RKO (cell line): ENCODE measurements at places on chromosomes 2 and 18.

DNA sequence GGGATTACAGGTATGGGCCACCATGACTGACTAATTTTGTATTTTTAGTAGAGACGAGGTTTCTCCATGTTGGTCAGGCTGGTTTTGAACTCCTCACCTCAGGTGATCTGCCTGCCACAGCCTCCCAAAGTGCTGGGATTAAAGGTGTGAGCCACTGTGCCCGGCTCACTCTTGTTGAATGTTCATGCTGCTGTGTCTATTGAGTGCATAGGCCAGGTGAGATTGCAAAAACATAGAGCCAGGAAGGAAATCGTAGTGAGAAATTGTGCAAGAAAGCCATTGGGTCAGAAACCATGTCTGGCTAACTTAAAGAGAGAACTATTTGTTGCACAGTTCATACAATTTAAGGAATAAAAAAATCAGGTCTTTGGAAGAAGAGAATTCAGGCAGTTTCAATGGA, 45.5 kb upstream of the FZD5 start:
- no peak for DNase-seq

DNA sequence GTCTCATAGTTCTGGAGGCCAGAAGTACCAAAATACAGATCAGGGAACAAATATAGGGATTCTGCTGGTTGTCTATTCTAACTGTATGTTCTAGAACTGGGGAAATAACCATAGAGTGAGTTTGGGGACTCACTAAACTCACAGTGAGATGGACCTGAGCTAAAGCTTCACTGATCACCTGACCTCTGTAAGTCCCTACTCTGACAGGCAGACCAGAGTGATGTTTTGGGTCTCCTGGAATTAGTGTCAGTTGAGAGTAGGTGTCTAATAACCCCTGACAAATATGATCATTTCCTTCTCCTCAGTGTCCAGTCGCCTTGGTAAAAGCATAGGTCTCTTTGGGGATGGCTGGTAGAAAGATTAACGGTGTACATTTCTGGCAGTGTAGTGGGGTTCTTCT, 14.2 kb downstream of the PIKFYVE start:
- DNase-seq = no peak

- no peak for DNase-seq
These were observed 49.7 kb downstream of the SH2D6 start for GRCh38 chr2:85468096-85468703.

DNA sequence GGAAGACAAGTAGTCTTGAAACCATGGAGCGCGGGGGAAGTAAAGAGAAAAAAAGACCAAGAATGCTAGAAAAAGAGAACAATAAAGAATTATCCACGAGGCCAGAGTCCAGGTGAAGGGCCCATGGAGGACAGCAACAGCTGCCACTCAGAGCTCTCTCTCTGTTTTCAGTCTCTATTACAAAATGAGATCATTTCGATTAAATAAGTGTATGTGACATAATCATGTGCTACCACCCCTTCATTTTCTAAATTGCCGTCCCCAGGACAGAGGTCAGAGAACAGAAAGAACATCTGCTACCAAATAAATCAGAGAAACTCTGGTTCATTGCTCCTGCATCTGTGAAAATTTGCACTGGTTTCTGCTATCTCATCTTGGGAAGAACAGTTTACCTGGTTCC, 838.7 kb downstream of the RNF144A start:
- no peak for DNase-seq

- DNase-seq = no peak
These were observed 1.3 kb upstream of the ZNF24 start for GRCh38 chr18:35345460-35345921.

- no peak for DNase-seq
These were observed 2.4 kb downstream of the KLF11 start for GRCh38 chr2:10045561-10046355.

- DNase-seq = no peak
These were observed 29.9 kb downstream of the PELI1 start for GRCh38 chr2:64114063-64114911.

DNA sequence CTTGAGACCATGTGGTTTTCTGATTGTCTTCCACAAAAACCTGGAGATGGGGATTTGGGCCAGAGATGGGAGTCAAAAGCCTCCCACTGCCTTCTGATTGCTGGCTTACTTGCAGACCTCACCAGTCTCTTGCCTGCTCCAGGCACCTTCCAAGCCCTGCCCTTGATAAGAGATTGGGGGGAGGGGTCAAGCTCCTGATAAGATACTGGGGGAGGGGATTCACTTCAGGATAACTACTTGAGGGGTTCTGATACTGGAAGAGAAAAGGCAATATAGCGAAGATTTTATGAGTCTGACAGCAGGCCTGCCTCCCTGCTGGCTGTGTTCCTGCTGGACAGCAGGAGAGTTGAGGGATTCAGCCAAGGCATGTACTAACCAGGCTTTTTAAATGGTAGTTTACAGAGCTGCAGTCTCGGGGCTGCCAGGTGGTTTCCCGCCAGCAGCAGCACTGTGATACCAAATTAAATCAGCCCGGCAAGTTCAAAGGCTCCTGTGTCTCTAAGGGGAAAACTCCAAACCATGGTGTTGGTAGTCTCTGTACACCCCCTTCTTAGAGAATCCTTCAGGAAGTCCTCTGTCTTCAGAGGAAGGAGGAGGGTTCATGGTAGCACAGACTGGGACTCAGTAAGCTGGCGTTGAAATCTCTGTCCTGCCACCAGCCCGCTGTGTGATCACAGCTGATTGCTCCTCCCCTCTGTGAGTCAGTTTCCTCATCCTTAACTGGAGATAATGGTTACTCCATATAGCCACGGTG, 58.3 kb downstream of the FBXO36 start:
- peak; percentile 8 for DNase-seq

DNA sequence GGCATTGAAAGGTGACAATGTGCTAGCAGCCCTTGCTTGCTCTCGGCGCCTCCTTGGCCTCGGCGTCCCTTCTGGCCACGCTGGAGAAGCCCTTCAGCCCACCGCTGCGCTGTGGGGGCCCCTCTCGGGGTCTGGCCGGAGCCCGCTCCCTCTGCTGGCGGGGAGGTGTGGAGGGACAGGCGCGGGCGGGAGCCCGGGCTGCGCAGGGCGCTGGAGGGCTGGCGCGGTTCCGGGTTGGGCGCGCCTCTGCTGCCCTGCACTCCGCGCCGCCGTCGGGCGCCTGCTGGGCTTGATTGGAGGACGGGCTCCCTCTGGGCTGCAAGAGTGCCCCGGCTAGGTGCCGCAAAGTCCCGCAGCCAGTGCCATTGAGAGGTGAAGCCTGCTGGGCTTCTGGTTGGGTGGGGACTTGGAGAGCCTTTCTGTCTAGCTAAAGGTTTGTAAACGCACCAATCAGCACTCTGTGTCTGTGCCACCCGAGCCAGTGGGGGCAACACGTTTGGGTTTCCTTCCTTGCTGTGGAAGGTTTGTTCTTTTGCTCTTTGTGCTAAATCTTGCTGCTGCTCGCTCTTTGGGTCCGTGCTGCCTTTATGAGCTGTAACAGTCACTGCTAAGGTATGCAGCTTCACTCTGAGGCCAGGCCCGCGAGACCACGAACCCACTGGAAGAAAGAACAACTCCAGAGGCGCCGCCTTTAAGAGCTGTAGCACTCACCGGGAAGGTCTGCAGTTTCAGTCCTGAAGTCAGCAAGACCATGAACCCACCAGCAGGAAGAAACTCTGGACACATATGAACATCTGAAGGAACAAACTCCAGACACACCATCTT, 14.8 kb upstream of the IMP4 start:
- DNase-seq = no peak

- no peak for DNase-seq
These were observed 58.8 kb upstream of the CDC42EP3 start for GRCh38 chr2:37730037-37730818.

DNA sequence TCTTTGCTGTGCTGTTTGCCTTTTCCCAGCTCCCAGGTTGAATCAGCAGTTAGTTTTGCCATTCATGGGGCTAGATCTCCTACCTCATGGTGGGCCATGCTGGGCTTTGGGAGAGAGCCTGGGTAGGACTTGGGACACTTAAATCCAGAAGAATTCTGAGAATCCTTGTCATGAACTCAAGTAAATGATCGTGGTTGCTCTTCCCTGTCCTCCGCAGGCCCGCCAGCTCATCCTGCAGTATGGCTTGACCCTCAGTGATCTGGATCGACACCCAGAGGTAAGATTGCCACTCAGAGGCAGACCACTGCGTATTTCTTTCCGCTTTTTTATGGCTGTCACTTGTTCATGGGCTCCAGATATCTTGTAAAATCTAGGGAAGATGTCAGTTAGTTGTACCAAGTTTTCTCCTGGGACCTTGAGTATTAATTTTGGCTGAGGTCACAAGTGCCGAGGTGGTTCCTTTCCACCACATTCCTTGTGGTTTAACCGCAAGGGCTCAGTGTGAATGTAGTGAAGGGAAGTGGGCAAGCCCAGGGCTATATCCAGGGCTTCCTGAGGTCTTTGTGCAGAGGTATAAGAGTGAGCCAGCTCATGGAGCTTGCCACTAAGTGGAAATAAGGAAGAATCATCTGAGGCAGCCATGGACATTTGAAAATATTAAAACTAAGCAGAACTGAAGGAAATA, 37.7 kb downstream of the RPIA start:
- no peak for DNase-seq

- peak; percentile 53 for DNase-seq
These were observed 214.5 kb downstream of the TMEM182 start for GRCh38 chr2:102975996-102976975.

DNA sequence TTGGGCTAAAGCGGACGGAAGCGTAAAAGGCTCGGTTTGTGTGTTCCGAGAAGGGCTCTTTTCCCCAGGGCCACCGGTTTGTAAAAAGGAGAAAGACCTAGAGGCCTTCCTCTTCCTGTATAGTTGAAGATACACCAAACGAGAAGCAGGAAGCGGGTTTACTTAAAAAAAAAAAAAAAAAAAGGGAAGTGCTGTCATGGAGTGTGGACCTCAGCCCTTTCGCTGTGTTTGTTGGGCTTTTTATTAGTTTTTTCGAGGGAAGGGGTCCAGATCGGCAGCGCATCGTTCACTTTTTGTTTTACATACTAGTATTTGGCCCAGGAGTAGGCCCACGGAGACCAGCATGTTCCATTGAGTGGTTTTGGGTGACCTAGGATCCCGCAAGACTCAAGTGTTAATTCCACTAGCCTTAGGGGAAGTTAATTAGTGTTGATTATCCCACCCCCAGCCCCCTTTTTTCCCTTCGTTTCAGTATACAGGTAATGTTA, 676 bp downstream of the ACTR2 start:
- DNase-seq = peak; percentile 73

- DNase-seq = no peak
These were observed 7.6 kb upstream of the AGFG1 start for GRCh38 chr2:227464361-227464760.

DNA sequence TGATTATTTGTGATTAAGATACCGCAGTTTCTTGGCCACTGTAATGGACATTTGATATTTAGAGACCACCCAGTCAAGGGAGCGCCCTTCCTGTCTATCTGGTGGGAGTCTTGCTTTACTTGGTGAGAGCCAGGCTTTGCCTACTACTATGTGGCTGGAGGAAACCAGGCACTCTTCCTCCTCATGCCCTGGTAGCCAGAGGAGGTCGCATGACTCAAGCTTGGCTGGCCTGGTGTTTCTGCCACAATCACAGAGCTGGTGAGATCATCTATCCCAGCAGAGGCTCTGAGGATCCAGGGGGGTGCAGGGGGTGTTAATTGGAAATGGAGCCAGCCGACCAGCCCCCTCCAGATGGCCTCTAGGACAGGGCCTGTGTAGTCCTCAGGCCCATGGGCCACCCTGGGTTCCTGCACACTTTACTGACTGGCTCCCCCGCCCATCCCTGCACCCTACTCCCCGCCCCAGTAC, 46.8 kb upstream of the BIN1 start:
- DNase-seq = peak; percentile 36

GRCh38 chr2:114550895-114551793, 108.7 kb downstream of the DPP10 start:
- DNase-seq = peak; percentile 58

DNA sequence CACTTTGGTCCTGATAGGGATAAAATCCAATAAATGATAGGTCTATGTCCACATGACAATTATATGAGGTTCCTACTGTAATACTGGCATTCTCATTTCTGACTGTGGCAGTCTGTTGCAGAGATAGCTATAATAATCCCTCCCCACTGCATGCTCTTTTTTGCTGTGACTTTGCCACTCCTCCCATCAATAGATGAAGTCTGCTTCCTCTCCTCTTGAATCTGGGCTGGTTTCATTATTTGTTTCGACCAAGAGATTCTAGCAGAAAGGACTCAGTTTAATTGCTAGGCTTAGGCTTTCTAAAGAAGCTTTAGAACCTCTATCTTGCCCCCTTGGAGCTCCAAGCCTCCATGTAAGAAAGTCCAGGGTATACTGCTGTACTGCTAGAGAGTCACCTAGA, 23.3 kb upstream of the CREB1 start:
- no peak for DNase-seq

DNA sequence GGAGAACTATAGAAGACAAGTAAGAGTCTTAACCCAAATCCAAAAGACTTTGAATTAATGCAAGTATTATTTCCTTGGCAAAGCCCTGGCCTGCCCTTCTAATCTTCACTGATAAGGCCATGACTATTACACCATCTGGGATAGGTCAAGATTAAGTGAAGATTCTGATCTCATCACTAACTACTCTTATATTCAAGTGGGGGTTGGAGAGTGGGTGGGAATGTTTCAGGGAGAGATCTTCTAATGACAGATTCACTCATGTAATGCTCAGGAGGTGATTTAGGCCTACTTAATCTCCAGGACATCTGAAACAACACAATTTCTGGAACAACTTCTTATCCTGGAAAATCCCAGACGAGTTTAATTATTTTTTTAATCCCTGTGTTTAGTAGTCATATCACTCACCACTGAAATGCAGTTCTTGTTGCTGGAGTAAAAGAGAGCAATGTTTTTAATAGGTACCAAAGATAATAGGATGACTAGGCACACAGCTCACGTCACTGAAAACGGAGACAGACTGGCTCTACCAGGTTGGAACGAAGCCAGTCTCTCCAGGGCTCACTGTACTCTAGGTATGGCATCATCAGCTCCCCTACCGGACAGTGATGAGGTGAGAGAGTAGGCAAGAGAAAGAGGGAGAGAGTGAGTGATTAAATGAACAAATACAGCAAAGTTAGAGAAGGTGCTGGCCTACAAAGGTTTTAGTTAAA, 133.1 kb downstream of the NCKAP5 start:
- peak; percentile 14 for DNase-seq

GRCh38 chr2:208793434-208793833, 386.8 kb downstream of the PTH2R start:
- no peak for DNase-seq

DNA sequence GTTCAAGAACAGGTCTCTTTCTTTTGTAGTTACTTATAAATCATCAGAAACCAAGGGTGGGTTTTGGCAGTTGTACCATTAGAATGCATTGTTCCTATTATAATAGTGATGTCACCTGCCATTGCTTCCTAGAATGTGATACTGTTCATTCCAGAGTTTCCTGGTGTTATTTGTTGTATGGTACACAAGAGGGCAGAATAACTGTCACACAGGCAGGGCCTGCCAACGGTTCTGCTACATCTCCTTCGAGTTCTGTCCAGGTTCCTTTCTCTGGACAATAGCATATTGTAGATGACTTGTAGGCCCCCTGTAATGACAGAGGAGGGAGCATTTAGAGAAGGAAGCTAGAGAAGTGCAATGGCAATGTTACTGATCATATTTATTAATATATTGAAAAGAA, 98.3 kb downstream of the KLHL14 start:
- DNase-seq = peak; percentile 59

GRCh38 chr2:68099260-68099659, 36.5 kb upstream of the C1D start:
- no peak for DNase-seq
